ENCODE measurements at places on chromosomes 13 and 19.

DNA sequence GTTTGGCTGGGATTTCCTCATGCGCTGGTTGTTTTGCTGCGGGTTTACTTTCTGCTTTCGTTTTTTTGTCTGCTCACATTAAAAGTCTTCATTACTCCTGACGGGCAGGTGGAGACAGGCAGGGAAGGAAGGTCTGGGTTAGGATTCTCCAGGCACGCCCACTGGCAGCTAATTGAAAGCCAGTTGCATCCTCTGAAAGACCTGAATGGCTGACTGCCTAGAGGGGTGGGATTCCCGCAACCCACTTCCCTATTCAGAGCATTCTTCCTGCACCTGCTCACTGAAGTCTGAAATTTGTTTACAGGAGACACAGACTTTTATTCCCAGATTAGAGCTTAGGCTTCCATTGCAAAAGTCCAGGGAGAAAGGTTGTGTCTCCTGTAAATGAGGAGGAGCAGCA lies 172.0 kb downstream of the UQCRFS1 start:
- DNase-seq = no peak

- DNase-seq = no peak
Observed at GRCh38 chr19:29517946-29518345, 7.8 kb upstream of the VSTM2B start.

GRCh38 chr13:79973533-79973963 lies 367.4 kb downstream of the SPRY2 start:
- no peak for DNase-seq

DNA sequence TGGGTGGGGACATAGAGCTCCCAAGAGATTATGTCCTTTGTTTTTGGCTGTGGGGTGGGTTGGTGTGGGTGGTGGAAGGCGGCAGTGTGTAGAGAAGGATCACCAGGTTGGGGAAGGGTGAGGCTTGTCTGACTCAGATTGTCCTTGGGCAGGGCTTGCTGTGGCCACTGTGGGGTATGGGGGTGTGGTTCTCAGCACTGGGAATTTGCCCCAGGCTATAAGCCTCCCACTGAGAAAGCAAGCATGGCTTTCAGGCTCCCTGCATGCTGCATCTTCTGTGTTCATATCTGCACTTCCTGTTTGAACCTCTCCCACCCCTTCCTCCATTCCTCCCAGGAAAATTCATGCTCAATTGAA lies 34.9 kb downstream of the DNAJC15 start:
- no peak for DNase-seq

GRCh38 chr13:67184247-67184646 lies 45.9 kb downstream of the PCDH9 start:
- DNase-seq = no peak

DNA sequence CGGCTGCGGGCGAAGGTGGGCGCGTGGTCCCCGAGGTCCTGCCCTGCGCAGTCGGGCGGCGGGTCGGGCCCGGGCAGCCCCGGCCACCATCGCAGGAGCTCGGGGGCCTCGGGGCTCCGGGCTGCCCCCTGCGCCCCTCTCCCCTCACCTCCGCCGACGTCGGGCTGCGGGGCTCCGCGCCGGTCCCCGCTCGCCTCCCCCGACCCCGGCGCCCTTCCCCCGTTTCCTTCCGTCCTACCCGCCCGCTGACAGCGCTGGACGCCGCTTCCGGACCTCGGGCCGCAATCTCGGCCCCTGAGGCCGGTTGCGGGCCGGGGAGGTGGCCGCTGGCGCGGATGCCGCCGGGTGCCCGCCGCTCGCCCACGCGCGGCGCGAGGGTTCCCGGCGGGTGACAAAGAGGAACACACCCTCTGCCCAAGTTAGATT lies 720 bp downstream of the FARP1 start:
- DNase-seq = no peak

GRCh38 chr13:62678039-62678438 lies 1262.4 kb upstream of the PCDH20 start:
- DNase-seq = no peak

- DNase-seq = no peak
Observed at GRCh38 chr13:74726206-74726605, 592.0 kb upstream of the KLF12 start.

DNA sequence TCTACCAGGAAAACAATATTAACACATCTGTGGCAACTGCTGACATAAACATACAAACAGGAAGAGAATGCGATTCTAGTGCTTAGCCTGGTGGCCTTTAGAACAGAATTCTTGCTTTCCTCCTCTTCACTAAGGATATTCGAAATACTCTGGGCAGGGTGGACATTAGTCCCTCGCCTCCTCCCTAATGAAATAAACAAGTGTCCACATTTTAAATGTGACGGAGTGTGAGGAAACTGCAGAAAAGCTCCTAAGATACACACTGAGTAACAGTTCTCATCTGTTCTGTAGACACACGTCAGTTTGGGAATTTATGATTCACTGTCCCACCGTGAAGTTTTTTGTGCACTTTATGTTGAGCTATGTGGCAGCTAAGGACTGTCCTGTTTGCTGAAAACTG lies 639 bp downstream of the STARD13 start:
- DNase-seq = no peak

DNA sequence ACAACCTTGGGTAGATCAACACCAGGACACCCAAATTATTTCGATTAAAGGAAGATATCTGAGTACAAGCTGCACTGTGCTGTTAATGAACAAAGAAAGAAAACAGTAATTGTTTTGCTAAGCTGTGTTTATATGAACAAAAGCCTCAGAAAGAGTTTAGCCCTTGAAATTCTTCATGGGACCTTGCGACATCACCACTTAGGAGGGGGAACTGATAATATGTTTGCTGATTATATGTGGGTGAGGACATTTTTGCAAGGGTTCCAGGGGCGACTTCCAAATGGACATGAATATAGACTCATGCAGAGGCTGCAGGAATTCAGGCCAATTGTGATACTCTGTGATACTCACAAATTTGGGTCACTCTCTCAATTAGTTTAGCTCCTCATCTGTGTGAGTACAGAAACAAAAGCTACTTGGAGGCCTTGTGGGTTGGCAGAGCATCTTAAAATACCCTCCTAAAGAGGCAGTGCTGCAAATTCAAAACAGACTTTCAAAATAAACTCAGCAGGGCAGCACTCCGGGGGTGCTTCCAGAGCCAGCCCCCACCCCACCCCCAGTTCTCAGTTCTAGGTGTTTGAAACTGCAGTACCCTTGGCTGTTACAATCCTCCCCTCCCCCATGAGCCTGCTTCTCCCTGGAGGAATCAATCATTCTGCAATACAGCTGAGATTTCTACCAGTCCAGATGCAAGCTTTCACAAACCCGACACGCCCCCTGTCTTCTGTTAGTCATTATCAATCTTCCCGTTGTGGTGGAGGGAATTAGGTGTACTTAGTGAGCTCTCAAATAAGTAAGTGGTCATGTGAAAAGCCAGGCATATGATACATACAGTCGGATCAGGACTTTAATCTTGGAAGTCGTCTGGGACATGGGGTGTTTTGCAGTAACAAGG lies 97.0 kb upstream of the MBNL2 start:
- DNase-seq = peak; percentile 91

GRCh38 chr13:80360453-80360800 lies 19.5 kb upstream of the SPRY2 start:
- DNase-seq = no peak

GRCh38 chr13:42754801-42755510 lies 26.4 kb upstream of the FAM216B start:
- DNase-seq = no peak

DNA sequence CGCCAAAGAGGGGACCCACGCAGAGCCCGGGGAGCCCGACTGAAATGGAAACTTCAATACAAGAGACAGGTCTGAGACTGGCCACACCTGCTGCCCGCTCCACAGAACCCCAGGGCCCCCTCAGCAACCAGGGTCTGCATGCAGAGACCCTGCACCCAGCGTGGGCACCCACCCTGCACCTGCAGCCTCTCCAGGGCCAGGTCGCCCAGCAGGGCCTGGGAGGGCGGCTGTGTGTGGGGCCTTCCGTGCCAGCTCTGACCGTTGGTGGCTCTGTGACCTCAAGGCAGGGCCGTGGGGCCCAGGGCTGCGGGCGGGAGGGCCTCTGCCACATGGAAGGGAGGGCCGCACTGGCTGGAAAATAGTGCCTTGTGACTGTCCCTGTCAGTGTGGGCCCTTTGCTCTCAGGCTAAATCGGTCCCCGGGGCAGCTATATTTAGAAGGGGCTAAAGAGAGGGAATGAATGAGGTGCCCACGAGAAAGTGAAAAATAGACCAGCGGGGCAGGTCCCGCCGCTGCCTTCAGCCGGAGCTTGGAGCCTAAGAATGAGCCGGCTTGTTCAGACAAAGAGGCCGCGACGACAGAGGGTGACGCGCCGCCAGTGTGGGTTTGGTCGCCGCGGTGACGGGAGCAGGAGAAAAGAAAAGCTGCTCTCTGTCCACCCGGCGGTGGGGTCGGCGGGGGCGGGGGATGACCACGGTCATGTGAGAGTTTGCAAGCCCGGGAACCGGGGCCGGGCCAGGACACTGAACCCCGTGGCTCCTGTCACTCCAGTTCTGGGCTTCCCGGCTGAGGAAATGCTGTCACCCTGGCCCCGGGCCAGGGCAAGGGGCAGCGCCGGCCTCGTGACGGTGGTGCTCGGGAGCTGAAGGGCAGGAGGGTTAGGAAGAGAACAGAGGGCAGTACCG lies 70.5 kb downstream of the GADD45B start:
- no peak for DNase-seq

DNA sequence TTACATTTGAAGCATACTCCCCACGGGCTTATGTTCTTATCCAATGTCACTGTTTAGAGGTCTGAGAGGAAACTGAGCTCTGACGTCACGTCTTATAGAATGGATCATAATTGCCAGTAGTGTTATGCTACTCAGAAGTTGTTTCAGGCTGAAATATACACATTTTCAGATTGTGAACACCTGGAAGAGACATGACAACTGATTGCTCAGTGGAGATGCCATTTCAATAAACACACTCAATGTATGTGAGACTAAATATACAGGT lies 17.3 kb downstream of the FLT1 start:
- no peak for DNase-seq

DNA sequence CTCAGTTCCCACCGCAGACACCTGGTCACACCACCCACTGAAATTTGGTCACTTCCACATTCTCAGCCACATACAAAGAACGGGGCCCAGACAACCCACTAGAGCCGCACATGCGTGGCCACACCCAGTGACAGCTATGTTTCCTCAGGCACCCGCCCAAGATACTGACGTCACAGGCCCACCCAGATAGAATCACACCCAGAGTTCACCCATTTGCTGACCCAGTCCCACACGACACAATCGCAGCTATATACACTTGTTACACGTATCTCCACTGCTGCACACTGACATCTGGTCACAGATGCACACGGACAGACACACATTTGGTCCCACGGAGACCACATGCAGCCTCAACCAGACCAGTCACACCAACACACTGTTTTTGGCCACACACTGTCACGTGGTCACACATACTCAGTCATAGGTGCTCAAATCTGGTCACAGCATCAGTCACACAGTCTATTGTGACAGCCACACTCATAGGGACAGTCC lies 2.9 kb downstream of the NUMBL start:
- DNase-seq = no peak

DNA sequence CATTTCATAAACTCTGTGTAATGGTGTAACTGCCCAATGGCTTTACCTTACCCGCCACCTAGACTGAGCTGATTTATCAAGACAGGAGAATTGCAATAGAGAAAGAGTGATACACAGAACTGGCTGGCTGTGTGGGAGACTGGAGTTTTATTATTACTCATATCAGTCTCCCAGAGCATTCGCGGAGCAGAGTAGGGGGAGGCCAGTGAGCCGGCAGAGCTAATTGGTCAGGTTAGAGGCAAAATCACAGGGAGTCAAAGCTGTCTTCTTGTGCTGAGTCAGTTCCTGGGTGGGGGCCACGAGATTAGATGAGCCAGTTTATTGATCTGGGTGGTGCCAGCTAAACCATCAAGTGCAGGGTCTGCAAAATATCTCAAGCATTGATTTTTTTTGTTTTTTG lies 23.4 kb upstream of the SLITRK1 start:
- DNase-seq = no peak

- DNase-seq = no peak
Observed at GRCh38 chr19:47781590-47782262, 3.2 kb downstream of the SELENOW start.

DNA sequence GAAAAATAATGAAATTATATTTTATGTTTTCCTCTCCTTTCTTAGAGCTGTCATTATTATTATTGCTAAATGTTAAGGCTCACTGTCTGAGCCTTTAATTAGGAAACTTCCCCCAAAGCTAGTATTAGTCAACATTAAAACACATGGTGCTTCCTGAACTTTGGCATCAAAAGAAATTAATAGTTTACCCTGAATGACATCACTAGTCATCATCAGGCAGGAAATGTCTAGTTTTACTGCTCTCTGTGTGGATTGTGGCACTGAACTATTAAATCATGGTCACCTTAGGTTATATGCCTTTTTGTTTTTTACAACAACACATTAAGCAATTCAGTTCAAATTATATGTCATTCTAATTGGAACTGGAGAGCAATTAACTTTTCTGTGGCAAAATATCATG lies 595.5 kb downstream of the SLITRK1 start:
- no peak for DNase-seq

DNA sequence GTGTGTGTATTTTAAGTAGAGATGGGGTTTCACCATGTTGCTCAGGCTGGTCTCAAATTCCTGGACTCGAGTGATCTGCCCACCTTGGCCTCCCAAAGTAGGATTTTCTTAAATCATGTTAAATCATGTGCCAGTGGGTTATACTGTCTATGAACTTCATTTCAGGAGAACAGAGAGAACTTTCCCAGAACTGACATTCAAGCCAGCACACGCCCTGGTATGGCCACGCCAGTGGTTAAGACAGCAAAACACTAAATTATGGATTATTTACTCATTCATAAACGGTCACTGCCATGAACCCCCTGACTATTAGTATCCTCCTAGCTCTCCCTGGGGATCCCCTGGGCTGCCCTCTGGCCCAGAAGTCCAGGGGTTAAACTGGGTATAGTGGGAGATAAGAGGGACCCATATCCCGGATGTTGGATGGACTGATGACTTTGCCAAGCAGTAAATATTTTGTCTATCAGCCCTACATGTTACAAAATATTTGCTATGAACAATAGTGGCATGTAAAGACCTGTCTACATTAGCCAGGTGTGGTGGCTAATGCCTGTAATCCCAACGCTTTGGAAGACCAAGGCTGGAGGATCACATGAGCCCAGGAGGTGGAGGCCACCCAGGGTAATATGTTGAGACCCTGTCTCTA lies 16.1 kb upstream of the STRN4 start:
- no peak for DNase-seq

DNA sequence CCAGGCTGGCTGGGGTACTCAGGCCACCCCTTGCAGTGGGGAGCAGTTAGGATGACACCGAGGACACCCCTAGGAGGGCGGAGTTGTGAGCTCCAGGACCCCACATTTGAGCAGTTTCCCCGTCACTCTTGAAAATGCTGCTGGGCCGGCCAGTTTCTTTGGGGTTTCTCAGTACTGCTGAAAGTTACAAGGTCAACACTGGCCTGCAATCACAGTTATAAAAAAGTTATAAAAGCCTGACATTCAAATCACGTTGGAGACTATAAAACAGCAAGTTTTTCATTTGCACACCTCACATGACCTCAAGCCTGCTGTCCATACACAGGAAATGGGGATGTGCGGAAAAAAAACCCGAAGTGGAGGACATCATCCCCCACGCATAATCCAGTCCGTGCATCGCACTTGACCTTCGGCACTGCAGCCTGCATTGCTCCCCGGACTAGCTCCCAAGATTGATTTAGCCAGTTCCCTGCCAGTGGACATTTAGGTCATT lies 27.0 kb downstream of the DNM2 start:
- no peak for DNase-seq

- no peak for DNase-seq
Observed at GRCh38 chr13:25961294-25961693, 90.5 kb downstream of the SHISA2 start.
